ENCODE measurements at places on chromosomes 4 and X.

DNA sequence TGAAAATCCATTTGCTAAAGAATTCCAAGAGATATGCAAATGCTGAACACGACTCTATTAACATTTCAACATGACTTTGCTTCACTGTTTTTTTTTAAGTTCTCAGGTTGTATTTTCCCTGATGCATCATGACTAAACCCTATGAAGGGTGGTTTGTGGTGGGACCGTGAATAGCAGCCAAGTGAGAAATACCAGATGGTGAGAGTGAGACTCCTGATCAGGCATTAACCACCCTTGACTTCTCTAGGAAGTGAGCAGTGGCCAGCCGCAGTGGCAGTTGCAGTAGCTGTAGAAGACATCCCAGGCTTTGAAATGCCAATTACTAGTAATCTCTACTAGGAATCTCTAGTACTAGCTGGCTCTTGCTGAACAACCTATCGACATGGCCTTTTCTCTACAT, 383.4 kb downstream of the FAM133A start:
- no peak for DNase-seq

DNA sequence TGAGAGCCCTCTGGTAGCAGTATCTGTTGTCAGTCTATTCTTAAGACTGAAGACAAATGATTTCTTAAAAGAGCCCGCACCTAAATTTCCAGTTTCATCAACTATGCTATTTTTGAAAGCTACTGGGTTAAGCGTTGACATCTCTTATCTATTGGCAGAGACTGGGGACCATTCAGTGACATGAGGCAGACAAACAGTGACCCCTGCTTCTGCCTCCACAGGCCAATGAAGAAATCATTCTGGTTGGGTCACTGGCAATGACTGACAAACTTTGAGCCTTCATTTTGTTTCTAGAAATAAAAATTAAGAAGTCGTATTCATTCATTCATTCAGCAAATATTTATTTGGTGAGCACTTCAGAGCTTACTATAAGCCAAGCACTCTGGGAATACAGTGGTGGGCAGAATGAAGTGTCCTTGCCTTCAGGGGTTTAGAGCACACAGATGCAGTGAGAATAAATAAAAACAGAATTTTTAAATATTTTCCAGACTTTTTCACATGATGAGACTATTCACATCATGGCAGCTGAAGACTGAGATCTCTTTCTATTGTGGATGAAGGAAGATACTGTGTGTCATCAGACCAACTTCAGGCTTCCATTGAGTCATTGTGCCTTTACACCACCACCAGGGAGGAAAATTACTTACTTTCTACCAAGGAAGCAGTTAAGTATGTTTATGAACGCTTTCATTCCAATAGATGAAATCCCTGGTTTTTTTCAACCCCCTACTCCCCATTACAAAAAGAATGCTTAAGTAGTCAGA, 36.0 kb downstream of the SORBS2 start:
- no peak for DNase-seq

DNA sequence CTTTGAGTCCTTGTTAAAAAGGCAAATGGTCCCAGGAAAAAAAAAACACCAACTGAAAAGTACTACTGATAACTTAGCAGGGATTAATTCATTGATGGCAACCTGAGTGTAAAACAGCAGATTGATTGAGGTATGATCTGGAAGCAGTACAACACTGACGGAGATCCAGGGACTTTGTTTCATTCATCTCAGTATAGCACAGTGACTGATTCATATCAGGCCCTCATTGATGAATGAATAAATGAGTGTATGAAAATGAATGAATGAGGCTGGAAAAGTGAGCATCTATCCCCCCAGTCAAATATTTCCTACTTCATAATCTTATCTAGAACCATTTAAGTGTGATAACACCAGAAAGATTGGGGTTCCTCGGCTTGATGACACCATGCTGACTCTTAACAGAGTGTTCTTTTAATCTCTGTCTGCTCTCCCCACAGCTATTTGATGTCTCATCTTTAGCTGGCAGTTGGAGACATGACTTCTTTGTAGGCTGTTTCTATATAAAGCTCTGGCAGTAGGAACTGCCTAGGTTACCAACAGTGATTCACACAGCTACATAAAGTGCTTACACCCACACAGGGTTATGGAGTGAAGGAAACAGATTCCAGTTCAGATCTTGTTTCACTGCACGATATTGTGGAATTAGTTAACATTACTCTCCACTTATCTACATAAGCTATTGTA, 18.6 kb upstream of the RNF128 start:
- no peak for DNase-seq

DNA sequence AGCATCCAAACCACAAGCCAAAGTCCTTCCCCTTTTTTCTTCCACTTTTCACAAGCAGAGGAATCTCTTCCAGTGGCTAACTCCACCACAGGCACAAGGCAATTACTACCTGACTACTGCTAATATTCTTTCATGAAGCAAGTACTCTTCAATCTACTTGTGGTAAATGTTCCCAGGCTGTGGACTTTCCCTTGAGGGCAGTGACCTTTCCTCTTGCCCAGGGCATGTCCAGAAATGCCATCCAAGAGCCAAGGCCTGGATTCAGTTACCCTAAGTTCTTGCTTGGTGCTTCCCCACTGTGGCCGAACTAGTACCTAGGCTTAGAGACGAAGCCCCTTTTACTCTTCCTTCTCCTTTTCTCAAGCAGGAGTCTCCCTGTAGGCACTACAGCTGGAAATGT, 400.7 kb downstream of the DCAF12L2 start:
- DNase-seq: no peak

- no peak for DNase-seq
These were observed 169.0 kb upstream of the MBNL3 start for GRCh38 chrX:132657876-132658275.

GRCh38 chr4:152586668-152587067, 50.8 kb upstream of the FBXW7 start:
- DNase-seq: no peak

GRCh38 chr4:172819353-172819752, 349.3 kb upstream of the GALNT7 start:
- DNase-seq: no peak
